ENCODE measurements at places on chromosomes 12 and 14. TPM values are rescaled to one million over a fixed set of nuclear protein-coding genes. Genes with fewer than 3 reads are reported as not detected.

GIT2 gene
- 71.9 TPM for total RNA-seq

RFX4 gene
- total RNA-seq: not detected

ETFBKMT gene
- 2.5 TPM for total RNA-seq

SCNN1A gene
- total RNA-seq: not detected

TSHR gene
- total RNA-seq: not detected

TAS2R19 gene
- total RNA-seq: 8.1 TPM

CMAS gene
- total RNA-seq: 19.4 TPM

PRH2 gene
- total RNA-seq: 0.28 TPM

CCDC175 gene
- not detected for total RNA-seq

C14orf39 gene
- total RNA-seq: 0.36 TPM

SYCP3 gene
- total RNA-seq: not detected

MANSC1 gene
- 1.1 TPM for total RNA-seq

FAM90A1 gene
- total RNA-seq: not detected

CD163L1 gene
- 1.6 TPM for total RNA-seq

CLEC7A gene
- total RNA-seq: not detected

NGB gene
- total RNA-seq: not detected
